Activated T-cell treated with anti-CD3 and anti-CD28 coated beads for 4 hours (primary cell): ENCODE measurements at places on chromosomes 11 and 22.

GRCh38 chr11:130534551-130534950 lies 86.1 kb downstream of the ADAMTS15 start:
- no peak for DNase-seq

DNA sequence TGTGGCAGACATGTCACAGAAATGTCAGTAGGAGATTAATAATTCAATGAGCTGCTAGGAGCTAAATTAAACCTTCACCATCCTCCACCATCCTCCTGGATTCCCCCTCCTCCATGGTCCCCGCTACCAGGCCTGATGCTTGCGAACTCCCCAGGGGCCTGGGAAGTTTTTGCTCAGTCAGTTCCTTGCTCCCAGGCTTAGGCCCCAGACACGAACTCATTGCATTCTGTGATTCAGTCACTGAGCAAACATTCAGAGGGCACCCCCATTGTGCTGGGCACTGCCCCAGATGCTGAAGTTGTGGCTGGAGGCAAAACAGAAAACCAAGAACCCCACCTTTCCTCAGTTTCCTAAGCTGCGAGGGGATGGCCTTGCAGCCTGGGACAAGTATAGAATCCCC lies 14.3 kb downstream of the NPTXR start:
- DNase-seq, result no peak

DNA sequence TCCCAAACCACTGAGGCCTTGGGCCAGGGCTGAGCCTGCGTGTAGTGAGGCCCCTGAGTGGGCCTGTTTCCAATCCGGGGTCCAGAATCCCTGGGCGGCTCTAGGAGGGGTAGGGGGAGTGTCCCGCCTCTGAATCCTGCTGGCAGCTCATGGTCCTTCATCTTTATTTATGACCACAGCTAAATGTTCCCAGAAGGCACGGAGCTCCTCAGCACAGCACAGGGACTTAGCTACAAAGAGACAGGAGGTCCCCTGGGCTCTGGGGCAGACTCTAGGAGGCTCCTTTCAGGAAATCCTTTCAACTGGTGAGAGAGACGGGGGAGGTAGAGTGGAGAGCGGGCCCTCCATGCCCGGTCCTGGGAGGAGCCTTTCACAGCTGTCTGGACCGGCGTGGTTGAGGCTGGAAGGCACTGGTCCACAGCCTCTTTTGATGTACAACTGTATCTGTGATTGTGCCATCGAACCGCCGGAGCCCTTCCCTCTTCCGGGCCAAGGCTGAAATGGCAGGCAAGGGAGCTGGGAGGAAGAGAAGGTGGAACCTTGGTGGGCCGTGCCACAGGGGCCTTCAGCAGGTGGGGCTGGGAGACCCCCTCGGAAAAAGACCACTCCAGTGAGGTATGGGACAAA lies 46.8 kb downstream of the SCUBE1 start:
- no peak for DNase-seq

GRCh38 chr11:130677486-130678153 lies 229.2 kb downstream of the ADAMTS15 start:
- no peak for DNase-seq

DNA sequence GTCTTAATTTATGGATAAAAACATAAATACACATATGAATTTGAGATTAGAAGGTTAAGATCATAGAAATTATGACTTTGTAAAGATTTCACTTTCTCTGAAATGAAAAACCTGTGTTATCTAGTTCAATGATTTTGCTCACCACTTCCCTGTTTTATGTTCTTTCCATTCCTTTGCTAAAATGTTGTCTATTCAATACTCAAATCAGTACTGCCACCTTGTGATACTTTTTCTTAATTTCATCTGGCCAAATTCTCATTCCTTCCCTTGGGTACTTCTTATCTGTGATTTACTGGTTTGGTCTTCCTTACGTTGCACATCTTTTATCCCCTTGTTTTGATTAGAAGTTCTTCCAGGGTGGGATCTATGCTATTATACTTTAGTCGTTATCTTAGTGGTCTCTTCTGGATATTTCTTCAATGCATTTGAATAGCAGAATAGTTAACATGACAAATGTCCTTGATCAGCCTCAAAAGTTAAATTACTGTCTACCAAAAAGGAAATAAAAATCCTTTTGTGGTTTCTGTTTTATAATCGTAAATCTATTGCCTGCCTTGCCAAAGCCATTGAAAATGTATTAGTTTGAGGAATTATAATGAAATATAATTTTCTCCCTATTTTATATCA lies 197.0 kb downstream of the PGR start:
- no peak for DNase-seq

DNA sequence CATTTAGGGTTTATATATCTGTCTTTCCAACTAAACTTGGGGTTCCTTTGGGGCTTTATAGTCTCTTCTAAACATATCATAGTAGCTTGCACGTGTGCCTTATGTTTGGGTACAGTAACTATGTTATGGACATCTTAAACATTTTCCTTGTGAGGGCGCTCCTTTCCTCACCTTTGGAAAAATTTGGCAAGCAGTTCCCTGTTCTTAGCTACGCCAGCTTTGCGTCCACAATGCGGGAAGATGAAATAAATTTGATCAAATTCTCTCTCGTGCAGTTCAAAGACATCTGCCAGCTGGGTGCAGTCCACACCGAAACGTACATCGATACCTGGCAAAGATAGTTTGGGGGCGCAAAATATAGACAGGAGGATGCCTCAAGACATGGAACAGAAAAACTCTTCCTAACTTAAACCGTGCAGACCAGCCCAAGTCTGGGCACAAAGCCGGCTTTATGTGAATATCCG lies 548 bp downstream of the FDXACB1 start:
- no peak for DNase-seq

DNA sequence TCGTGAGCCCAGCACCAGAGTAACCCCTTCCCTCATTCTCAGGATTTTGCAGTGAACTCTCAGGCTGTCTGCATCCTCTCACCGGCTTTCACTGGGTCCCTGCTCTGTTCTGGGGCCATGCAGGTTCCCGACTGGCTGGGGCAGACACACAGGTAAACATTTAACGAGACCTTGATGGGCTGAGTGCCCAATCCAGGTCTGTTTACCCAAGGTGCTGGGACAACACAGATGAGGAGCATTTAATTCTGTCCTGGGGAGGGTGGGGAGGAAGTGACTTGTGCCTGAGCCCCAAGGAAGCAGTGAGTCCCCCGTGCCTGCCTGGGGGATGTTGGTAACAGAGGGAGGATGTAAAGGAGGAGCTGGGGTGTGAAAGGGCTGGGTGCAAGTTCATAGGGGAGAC lies 4.4 kb downstream of the BIK start:
- DNase-seq, result no peak

GRCh38 chr11:65183201-65183891 lies 1.6 kb downstream of the CAPN1 start:
- DNase-seq, result no peak

GRCh38 chr11:110465231-110465630 lies 35.5 kb downstream of the FDX1 start:
- no peak for DNase-seq

- no peak for DNase-seq
These were observed 560.8 kb downstream of the ETS1 start for GRCh38 chr11:128026596-128026995.

DNA sequence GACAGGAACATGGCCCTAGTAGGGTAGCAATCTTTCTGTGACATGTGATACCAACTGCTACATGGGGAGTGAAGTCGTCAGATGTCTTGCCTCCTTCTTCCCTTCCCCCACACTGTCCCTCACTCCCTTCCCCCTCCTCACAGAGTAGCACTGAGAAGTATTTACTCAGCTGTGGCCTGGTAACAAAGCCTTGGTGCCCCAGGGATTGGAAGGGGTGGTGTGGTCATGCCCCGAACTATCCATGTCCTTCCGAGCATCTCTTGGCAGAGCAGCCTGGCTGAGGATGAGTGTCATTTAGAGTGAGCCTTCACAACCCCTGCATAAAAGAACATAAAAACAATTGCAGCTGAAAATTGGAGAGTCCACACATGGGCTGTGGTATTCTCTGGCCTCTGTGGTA lies 46.1 kb downstream of the ARFGAP2 start:
- no peak for DNase-seq

DNA sequence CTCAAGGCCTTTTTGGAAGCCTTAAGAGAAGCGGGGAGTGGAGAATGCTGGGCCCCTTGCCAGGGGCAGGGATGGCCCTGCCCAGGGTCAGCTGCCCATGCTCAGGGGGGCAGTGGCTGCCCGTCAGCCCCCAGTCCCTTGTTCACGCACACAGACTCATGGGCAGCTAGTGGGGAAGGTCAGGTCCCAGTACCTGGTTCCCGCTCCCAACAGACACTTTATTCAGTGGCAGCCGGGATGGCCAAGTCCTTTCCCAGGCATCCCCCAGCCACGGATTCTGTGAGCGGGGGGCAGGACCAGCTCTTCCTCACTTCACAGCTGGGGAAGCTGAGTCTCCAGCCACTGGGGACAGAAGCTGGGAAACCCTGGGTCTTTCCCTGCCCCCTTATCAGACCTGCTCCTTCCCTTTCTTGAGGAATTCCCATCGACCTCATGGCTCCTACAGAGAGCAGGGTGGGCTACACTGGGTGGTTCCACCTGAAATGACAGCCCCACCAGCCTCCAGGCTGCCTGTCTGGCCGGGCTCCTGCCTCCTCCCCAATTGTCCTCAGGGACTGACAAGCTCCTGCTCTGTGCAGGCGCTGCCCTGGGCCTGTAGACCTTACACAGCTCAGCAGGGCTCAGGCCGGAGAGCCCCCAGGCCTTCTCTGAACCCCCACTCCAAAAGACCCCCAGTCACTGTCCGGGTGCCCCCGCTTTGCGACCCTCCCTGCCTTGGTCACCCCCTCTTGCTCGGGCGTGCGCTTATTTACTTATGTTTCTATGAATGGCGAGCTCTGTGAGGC lies 61.0 kb upstream of the FGF3 start:
- DNase-seq, result no peak

- DNase-seq, result no peak
These were observed 1.2 kb downstream of the SYNGR1 start for GRCh38 chr22:39350757-39351688.

GRCh38 chr22:38724176-38724575 lies 18.4 kb downstream of the GTPBP1 start:
- no peak for DNase-seq

- DNase-seq, result no peak
These were observed 79.0 kb downstream of the ABTB2 start for GRCh38 chr11:34278693-34279297.

DNA sequence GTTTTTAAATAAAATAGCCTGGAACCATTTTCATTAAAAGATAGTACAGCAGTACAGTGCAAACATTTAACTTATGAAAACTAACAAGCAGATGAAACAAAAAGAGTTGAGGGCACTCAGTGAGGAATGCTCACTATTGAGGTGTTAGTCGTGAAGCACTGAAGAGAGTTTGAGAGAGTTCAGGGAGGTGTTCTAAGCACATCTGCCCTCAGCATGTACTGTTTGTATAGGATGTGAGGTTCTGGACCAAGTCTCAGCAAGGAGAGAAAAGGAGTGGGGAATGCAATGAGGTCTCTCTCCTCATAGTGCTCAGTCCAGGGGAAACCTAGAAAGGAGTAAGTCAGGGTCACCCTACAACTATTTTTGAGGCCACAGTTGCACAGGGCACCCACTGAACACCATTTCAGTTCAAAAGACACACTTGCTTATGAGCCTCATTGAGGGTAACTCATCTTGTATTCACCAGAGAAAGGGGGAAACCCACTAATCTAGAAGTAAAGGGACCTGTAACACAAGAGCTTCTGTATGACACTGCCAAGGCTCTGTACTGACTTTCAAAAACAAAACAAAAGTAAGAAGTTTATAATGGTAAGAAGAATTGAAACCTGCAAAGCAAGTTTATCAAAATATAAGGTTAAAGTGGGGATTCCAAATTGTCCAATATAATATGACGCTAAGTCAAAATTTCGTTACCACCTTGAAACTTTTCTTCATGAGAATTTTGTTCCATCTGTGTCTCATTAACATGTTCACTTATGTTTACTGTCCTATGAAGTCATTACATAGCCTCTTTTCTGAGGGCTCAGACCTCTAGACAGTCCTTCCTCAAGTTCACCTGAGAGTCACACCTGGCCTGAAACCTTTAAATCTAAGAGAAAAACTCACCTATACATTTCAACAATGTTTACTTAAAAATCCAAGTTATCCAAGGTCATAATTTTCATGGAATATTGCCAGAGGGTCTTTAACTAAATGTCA lies 275.3 kb downstream of the ETS1 start:
- DNase-seq, result no peak

GRCh38 chr11:89437317-89437716 lies 53.9 kb downstream of the NOX4 start:
- no peak for DNase-seq

GRCh38 chr11:87639753-87640364 lies 535.4 kb downstream of the RAB38 start:
- DNase-seq, result no peak

DNA sequence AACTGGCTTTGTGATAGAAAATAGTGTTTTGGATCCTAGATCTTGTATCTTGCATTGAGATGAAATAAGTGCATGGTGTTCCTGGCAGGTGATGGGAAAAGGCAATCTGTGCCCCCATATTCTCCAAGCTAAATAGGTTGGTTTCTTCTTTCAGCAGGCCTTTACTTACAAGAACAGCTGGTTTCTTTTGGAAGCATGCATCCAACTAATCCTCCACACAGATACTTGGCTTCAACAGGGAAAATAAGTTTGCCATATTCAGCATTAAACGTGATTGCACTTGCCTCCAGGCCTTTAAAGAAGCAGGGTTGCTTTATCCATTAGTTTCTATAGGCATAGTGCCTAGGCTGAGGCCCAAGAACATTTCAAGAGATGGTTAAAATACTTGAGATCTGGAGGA lies 59.9 kb downstream of the APIP start:
- DNase-seq, result no peak

- DNase-seq, result no peak
These were observed 368.7 kb upstream of the TENM4 start for GRCh38 chr11:79809487-79809886.

GRCh38 chr22:46755525-46755924 lies 6.9 kb upstream of the TBC1D22A start:
- no peak for DNase-seq

DNA sequence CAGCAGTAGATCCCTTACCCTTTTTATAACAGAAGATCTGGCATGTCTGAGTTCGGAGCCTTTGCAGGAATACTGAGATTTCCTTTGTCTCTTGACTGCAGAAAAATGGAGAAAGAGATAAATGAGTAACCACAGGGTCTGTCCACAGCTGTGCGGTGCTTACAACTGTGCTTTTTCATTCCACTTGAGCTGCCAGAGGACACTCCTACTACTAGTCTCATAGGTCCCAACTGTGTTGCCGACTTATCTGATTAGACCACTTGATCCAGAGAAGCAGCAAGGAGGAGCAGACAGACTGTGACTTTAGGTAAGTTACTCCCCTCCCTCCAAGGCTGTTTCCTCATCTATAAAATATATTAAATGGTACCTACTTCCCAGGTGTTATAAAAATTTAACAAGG lies 17.5 kb downstream of the FAM227A start:
- no peak for DNase-seq

GRCh38 chr11:74566146-74566960 lies 26.0 kb upstream of the POLD3 start:
- DNase-seq, result no peak

- no peak for DNase-seq
These were observed 24.2 kb downstream of the TMPRSS5 start for GRCh38 chr11:113681711-113682413.

GRCh38 chr11:119779195-119780071 lies 50.4 kb upstream of the NECTIN1 start:
- DNase-seq, result no peak
